Hematopoietic multipotent progenitor cell treated with erythropoietin and hydrocortisone succinate and interleukin-3 and kit ligand, for 15 days (in vitro differentiated cells): ENCODE measurements at places on chromosomes 2 and 18.
A peak's percentile ranks its signal among the peaks of the same experiment; 100 is the strongest.

GRCh38 chr2:158357699-158358098 is 98.9 kb downstream of the CCDC148 start:
- no peak for DNase-seq

- no peak for DNase-seq
Observed at GRCh38 chr2:188726626-188727247, 247.4 kb upstream of the COL3A1 start.

DNA sequence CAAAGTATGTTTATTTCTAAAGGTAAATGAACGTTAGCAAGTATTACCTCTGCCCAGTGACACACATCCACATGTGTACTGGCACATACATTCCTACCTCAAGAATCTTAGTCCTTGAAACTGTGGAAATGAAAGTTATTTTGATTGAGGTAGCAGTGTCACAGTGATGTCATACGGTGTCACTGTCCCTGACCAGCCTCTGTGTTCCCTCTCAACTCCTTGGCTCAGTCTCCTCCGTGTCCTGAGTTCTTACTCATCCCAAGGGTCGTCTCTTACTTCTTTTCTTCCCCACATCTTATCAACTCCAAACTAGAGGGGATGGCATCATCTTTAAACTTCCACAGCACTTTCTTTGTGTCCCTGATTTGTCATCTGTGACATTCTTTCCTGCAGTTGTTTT is 3.3 kb downstream of the NCK2 start:
- no peak for DNase-seq

DNA sequence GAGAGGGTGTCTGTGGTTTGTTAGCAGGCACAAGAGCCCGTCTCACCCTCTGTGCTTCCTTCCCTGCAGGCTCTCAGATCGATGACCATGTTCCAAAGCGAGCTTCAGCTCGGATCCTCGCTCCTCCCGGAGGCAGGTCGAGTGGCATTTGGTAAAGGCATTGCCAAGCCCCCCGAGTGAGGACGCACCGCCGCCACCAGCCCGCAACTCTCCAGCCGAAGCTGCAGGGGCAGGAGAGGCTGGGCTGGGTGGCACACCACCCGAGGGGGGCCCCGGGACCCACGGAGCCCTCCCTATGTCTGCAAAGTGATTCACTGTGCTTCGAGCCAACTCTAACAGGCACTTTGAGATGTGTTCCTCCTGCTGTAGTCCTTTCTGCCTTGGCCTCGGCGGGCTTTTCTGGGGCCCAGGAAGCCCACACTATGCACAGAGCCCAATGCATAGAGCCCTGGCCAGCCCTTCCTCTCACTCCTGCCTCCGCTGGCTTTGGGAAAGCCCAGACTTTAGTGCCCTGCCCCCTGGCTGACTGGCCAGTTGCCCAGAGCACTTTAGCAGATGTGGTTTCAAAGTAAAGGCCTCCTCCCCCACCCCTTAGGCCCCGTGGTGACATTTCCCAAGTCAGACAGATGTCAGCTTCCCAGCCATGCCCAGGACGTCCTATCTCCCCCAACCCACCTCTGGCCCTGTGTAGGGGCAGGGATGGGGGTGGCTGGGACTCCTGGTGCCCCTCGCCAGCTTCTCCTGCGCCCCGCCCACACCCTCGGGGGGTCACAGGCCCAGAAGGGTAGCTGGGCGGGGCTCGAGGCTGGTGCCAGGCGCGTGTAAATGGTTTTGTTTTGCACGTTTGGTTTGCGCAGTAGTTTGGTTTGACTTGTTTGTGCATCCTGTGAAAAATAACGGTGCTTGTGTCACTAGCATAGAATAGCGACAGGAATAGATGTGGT is 23.3 kb upstream of the MAPRE3 start:
- no peak for DNase-seq

DNA sequence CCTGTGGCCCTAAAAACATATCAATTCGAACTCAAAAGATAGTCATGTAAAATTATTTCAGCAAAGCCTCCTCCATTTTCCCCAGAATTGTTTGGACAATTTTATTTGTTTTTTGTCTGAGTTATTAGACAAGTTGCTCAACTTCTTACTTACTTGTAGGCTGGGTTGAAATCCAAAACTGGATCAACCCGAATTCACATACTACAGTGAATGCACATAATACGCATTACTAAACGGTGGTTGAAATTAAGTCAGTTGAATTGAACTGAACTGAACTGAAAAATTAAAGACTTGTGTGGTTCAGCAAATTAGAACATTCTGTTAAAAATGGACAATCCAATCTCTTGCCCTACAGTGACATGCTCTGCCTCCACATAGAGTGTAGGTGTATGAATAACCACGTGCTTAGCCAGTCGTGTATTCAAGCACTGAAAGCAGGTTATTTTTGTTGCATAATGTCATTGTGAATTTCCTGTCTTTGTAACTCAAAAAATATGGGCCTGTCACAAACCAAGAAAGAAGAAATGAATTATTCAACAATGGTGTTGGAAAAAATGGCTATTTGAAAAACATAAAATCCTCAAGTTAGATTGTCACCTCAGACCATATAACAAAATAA is 441.0 kb downstream of the TXNL1 start:
- DNase-seq: no peak

DNA sequence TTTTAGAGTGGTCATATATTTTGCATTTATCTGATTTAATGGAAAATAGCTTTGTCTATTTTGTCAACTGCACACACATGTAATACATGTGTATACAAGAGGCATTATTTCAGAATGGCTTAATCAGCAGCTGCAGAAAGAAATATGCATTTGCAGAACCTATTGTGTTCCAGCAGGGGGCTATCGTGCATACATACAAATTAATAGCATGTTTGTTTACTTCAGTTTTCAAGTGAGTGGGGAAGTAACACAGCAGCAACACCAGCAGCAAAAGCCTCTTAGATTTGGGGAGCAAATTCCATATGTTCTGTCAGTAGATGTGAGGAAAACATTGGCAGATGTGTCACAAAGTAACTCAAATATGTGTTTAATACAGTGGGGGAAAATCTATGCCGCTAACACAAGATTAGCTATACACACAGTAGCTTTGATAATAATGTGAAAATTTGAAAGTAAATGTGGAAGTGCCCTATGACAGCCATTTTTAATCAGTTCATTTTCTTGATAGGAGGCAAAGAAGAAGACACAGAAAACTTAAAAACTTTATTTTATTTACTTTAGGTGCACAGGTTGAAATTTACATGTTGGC is 218.1 kb downstream of the WDR7 start:
- DNase-seq: peak; percentile 21
